ENCODE measurements at places on chromosomes 1 and 21.

DNA sequence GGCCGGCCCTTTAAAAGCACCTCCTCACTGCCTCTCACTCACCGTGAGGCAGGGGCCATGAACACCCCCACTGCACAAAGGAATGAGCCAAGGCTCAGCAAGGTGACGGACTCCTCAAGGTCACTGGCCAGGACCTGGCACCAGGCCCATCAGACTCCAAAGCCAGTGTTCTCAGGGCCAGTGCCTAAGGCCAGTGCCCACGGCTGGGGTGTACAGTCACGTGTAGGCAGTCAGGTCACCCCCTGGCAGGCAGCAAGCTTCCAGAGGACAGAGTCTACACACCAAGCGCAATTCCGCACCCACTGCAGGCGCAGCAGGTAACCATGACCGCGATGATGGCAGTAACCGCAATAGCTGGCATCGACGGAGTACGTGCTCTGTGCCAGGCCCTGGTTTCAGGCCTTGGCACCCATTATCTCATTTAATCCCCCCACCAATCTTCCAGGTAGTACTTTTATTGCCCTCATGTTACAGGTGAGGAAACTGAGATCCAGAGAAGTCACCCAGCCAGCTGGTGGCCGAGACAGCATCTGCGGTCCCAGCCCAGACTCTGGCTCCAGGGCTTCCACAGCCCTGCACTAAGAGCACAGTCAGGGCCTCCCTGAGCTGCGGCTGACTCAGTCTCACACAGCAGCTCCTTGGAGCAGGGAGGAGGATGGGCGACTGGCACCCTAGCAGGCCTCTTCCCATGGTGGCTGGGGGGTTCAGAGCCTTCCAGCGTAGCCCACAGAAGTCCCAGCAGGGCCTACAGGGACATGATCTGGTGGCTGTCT lies 27.0 kb downstream of the RAP1GAP start:
- DNase-seq: no peak

DNA sequence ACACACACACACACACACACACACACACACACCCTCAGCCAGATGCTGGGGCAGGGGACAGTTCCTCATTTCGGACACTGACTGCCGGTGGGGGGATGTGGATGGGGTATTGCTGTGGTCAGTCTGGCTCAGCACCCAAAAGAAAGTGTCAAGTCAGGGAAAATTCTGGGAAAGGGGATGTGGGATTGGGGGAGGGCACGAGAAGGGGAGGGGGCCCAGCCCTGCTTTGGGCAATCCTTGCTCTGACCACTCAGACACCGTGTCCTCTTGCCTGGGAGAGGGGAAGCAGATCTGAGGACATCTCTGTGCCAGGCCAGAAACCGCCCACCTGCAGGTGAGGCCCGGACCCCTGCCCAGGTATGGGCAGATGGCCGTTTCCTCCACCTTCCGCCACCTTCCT lies at the start of gene C1QC:
C1QC (plus strand) TSS at position 253 of the 400 bp plus-strand sequence. CDS start 391 bp downstream, outside the sequence.
- DNase-seq: no peak

- no peak for DNase-seq
Measured at GRCh38 chr1:70737125-70737524, 310.5 kb downstream of the PTGER3 start.

DNA sequence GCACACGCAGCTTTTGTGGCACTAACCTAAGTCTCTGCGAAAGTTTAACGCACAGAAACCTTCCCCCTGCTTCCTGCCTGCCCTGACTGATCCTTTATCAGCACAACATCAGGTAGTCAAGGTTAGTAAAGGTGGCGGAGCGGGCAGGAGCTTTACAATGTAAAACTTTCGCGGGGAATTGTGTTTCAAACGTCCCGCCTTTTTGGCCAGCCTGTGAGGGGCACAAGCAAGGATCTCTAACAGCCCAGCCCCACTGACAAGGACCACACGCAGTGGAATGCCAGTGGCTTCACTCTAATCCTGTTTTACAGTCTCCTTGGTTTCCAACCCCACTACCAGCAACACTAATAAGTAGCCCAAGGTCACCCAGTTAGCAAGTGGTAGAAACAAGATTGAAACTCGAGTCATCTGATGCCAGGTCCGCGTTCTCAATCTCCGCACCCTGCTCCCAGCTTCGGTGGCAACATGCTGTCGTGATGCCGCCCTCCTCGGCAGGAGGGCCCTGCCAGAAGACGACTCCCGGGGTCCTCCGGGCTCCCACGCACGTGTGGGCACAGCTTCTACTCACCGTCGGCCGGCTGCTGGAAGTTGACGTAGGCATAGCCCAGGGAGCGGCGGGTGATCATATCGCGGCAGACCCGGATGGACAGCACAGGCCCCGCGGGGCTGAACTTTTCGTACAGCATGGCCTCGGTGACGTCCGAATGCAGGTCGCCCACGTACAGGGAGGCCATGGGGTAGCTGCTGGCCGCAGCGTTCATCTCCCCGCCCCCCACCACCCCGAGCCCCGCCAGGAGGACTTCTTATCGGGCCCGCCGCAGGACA lies 1.2 kb downstream of the PABPC4 start:
- DNase-seq: no peak

DNA sequence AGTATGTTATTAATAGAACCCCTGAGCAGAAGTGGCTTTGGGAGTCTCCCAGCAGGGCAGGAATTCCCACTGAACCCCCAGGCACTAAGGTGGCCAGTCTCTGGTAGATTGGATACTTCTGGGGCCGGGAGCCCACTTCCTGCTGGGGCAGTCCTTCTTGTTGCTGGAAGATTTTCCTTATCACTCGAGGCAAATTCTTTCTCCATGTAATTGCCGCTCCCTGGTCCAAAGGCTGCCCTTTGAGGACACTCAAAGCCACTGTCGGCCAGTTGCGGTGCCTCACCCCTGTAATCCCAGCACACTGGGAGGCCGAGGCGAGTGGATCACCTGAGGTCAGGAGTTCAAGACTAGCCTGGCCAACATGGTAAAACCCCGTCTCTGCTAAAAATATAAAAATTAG lies 22.6 kb upstream of the TNFRSF1B start:
- DNase-seq: no peak

GRCh38 chr21:28294051-28294450 lies 698.6 kb downstream of the LTN1 start:
- no peak for DNase-seq

- no peak for DNase-seq
Measured at GRCh38 chr1:25826571-25826970, 6.8 kb downstream of the MTFR1L start.

DNA sequence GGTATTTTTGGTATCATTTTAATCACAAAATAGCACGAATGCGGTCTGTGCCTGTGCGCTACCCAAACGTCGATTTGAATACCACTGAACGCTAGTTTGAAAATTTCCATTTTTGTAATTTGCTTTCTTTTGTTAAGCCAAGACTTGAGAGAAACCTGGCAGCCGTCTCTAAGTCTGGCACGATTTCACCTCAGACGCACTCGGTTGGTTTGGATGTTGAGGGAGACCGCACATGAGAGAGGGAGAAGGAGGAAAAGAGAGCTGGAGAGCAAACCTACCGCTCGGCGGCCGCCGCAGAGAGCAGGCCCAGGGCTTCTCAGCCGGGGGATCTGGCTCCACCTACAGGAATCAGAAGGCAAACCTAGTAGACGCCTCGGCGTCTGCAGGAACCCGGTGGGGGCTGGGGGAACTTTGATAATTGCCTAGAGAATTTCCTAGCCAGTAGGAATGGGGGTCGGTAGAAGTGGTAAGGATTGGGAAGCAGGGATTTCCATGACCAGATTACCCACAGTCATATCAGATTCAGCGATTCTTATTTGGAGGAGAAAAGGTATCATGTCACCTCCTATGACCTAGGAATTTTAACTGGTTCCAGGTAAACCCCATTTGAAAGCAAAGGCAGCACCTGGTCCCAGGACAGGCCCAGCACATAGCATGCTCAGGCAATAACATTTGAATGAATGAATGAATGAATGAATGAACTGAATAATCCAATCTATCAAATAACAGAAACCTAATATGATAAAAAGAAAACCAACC lies 83.2 kb downstream of the TM2D1 start:
- DNase-seq: peak; percentile 12

- DNase-seq: peak; percentile 58
Measured at GRCh38 chr1:15304708-15305467, 57.9 kb downstream of the FHAD1 start.

DNA sequence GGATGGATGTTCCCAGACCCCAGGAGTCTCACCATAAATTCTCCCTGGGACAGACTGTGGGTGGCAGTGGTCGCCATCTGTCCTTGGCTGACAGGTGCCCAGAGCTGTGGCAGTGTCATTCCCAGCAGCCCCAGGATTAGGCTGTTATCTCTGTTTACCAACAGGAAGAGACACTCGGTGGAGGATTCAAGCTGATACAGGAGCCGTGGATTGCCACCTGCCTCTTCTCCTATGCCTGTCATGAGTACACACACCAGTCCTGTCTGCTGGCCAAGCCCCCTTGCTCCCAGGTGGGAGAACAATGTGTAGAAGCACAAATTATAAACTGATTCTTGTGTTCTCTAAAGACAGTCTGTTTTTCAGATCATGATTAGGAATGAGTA lies 152.6 kb downstream of the ETS2 start:
- DNase-seq: no peak
